ENCODE measurements at places on chromosomes 13 and 19.

- no peak for DNase-seq
These were observed 12.1 kb upstream of the GPR4 start for GRCh38 chr19:45613926-45614725.

- DNase-seq, result no peak
These were observed 120.7 kb upstream of the OBI1 start for GRCh38 chr13:78779608-78780007.

DNA sequence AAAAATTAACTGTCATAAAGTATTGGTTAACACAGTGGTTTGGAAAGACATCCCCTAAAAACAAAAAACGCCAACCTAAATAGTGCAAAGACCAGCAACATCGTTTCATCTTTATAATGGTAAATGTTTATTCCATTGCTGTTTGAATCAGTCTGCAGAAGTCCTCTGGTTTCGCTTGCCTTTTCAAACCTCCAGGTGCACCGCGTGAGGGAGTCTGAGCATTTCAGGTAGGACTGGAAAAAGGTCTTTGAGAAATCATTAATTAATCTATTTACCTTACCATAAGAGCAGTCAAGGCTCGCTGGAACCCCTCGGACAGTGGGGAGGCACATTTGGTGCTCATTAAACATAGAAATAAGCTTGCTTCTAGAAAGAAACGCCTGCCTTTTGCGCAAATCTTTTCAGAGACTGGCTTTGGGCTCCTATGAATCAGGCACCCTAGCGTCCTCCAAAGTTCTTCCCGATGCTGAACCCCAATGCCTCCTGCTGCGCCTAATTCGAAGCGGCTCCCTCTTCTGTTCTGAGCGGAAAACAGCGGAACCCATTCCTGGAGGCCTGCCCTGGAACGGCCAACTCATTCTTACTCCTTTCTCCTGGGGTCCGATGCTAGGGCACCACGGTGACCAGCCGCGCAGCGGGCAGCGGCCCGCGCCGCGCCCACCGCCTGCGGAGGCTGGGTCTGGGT lies 951 bp upstream of the MTUS2 start:
- peak; percentile 19 for DNase-seq

DNA sequence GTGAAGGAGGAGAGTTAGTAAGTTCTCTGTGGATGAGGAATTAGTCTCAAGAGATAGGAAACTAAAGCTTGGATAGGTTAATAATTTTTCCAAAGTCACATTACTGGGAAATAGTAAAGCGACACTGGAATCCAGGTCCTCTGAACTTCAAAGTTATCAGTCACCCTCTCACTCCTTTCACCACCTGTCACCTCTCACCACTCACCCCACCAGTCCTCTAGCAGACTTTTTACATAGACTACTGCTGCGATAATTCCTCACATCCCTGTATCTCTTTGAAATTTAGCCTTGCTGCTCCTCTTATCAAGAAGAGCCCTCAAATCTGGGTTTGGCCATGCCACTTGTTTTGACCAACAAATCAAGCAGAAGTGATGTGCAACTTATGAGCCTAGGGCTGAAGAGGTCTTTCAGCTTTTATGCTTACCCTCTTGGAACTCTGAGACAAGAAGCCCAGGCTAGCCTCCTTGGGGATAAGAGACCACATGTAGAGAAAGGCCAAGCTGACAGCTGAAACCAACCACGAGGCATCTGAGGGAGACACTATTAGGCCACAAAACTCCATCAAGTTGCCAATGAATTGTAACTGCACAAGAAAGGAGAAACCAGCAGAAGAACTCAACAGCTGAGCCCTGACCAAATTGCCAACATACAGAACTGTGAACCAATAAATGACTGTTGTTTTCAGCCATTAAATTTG lies 41.2 kb downstream of the STARD13 start:
- no peak for DNase-seq

GRCh38 chr19:30374865-30375552 lies 2.8 kb downstream of the ZNF536 start:
- no peak for DNase-seq

DNA sequence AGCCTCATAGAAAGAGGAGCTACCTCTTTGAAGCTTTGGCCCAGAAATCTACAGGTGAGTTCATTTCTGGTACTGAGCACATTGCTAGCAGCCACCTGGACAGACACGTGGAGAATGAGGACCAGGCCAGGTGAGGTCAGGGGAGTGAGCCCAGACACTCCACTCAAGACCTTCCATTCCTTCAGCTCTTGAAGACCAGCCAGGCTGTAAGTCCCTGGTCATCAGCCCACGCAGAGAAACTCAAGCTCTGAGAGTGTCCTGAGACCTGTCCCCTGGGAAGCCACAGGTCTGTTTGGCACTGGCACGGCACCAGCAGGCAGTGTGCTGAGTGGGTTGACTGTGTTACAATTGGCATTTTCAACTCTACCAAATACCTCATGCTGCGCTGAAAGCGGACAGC lies 27.4 kb downstream of the C13orf42 start:
- no peak for DNase-seq

GRCh38 chr13:29909081-29909730 lies 58.8 kb upstream of the UBL3 start:
- no peak for DNase-seq

- DNase-seq, result no peak
These were observed 591 bp downstream of the DOHH start for GRCh38 chr19:3499738-3500428.

DNA sequence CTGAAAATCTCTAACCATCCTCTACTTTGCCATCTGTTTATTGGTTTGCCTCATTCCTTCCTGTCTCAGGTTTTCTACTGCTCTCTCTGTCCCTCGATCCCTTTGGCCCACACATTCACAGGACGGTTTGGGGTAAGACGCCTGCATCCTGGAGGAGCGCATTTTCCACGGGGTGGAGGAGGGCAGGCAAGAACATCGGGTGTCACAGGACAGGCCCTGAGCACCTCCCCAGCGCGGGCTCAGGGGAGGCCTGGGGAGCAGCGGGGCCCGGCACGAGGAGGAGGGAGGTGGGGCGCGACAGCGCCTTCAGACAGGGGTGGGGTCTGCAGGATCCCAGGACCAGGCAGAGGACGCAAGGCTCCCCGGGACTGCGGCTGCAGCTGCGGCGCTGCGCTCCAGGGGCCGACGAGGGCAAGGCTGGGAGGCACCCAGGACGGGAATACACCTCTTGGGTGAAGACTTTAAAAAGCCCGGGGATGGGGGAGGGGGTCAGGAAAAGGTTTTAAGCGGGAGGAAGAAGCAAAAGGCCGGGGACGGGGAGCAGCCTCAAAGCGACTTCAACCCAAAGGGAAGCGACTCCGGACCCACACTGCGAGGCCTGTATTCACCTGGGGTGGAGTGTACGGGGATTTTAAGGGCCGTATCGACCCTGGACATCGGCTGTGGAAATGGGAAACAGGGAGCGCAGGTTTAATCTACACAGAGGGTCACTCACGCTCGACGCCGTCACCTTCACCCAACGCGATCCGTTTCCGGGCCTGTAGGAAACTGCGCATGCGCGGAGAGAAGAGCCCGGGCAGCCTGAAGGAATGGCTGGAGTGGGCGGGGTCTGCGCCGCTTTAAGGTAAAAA lies at the start of gene ZNF415:
TSS of gene ZNF415 (minus strand) at position 770 of the 851 bp plus-strand sequence. CDS start 10,234 bp downstream, outside the sequence.
- DNase-seq, result peak; percentile 66

DNA sequence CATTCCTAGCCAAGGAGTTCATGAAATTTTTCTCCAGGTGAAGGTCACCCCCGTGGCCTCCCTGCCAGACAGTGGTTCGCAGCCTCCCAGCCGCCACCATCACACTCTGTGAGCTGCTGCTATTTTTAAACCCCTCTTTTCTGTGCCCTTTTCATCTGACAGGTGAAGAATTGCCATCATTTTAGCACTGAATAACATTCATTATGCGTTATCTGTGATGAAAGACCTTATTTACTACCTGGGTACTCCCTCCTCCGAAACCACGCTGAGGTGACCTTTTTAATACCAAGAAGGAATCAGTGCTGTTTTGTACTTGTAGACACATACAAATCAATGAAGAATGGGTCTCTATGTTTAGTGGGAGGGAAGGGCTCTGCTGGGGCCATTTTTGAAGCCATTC lies 148.9 kb upstream of the GPR12 start:
- DNase-seq, result no peak

GRCh38 chr13:96822895-96823294 lies 171.4 kb downstream of the OXGR1 start:
- no peak for DNase-seq

GRCh38 chr13:38008636-38009035 lies 139.1 kb upstream of the TRPC4 start:
- DNase-seq, result no peak

- no peak for DNase-seq
These were observed 4.9 kb downstream of the TMED1 start for GRCh38 chr19:10830931-10831779.

- no peak for DNase-seq
These were observed 93.9 kb downstream of the COL4A2 start for GRCh38 chr13:110400786-110401533.

- no peak for DNase-seq
These were observed 495 bp downstream of the DCLK1 start for GRCh38 chr13:36130552-36131221.

DNA sequence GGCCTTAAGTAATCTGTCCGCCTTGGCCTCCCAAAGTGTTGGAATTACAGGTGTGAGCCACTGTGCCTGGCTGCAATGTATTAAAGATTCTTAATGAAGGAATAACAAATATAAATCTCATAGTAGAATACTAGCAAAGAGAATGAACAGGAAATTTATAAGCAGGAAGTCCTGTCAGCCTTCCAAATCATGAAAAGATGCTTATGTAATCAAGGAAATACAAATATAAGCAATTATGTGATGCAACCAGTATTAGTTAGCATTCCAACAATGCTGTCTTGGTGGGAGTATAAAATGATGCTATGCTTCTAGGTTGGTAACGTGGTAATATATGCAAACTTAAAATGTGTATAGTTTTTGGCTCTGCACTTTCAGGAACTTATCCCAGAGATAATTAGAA lies 133.8 kb downstream of the PDS5B start:
- DNase-seq, result no peak

DNA sequence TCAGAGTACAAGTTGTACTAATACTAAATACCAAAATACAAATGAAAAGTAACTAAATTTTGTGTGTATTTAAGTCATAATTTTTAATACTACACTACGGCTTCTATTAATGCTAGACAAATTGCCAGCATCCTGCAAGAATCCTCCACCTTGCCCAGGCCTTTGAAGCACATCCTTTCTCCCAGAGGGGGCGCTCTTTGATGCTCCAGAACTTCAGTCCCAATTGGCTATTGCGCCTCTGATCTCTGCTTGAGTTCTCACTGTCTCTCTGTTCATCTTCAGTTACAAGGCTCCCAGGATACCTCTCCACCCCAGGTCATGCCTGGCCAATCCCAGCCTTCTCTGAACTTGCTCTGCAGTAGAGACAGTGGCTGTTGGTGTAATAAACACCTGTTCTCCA lies 141.0 kb downstream of the DCLK1 start:
- no peak for DNase-seq

Measured in occipital lobe (tissue), 3 donors.